Osteoblast (primary cell): ENCODE measurements at places on chromosomes 3 and 15. TPM values are rescaled to one million over a fixed set of nuclear protein-coding genes. Genes with fewer than 3 reads are reported as not detected.
A peak's percentile ranks its signal among the peaks of the same experiment; 100 is the strongest.

DNA sequence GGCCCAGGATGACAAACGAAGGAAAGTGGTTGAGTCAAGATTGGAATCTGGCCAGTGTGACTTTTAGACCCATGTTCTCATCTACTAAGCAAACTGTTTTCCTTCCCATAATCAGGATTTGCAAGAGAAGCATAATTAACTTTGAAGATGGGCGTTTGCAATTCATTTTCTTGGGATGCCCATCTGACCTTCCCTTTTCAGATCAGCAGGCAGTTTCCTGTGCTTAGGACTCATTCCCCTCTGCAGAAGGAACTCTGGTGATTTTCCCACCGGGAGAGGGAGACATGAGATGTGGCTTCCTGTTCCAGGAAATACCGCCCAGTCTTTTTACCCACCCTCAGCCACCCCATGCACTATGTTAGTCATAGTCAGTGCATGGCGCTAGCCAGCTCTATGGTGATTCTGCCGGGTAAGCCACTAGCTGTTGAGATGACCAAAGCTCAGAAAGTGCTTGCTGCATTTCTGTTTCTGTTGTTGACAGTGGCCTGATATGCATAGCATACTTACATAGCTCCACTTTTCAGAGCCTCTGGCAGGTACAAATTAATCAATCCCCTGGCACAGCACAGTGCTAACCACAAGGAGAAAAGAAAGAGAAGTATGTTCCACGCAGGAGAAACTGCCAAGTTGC is 129.4 kb downstream of the VGLL4 start:
- H3K27me3 ChIP-seq, result no peaks in the 10 kb centered on the region
- H3K36me3 ChIP-seq, result peaks cover 2% of the 10 kb centered on the region
- peak; percentile 98 for DNase-seq
- H3K27ac ChIP-seq, result peak overlapping the region; percentile 57
- peak overlapping the region; percentile 10 for H3K4me3 ChIP-seq
- H3K4me1 ChIP-seq, result peaks cover 31% of the 10 kb centered on the region

Gene SI
- total RNA-seq, result not detected in 2 replicates

DNA sequence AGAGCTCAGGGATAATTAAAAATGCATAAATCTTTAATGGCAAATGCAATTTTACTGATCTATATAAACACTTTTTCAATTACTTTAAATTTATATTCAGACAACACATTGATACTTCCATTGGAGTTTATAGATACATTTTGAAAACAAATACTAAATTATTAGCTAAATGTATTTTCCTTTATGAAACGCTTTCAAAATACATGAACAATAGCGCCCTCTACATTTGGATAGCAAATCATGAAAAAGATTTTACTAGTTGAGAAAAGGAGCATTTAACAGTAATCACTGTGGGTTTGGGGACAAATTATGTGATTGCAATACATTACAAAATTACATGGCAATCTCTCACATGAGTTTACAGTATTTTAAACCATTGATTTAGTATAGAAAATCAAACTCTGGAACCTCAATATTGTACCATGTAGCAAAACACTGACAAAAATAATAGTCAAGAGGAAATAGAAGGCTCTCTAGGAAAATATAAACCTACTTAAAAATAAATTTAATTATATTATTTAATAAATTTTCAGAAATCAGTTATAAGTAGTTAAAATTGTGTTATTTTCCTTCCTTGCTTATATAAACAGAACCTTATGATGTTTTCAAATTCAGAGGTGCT is 207.9 kb downstream of the ZIC1 start:
- no peak overlapping the region for H3K27ac ChIP-seq
- H3K4me1 ChIP-seq, result peaks cover 3% of the 10 kb centered on the region
- no peaks in the 10 kb centered on the region for H3K36me3 ChIP-seq
- DNase-seq, result no peak
- H3K4me3 ChIP-seq, result no peak overlapping the region

- no peak overlapping the region for H3K4me3 ChIP-seq
- no peaks in the 10 kb centered on the region for H3K27me3 ChIP-seq
- H3K27ac ChIP-seq, result no peak overlapping the region
Observed at GRCh38 chr3:2851361-2851760, 258.8 kb downstream of the IL5RA start.

DNA sequence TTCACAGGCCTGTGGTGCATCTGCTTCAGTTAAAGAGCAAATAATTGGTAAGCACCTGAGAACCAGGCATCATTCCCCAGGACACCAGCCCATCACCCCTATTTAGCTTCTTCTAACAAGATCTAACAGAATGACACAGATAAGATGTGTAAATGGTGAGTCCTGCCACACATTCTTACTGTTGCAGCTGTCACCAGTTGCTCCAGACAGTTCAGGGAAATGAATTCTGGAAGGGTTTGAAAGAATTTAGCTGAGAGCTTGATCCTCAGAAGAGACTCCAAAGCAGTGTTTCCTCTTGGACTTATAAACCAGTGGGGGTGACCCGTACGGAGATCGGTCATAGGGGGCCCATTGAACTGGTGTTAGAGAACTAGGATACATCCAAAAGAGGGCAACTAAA is 238.0 kb downstream of the MEX3B start:
- H3K27ac ChIP-seq, result no peak overlapping the region
- H3K4me3 ChIP-seq, result no peak overlapping the region
- H3K36me3 ChIP-seq, result no peaks in the 10 kb centered on the region
- DNase-seq, result no peak

GRCh38 chr3:33313331-33313730 is 36.1 kb downstream of the FBXL2 start:
- H3K4me1 ChIP-seq, result peaks cover 14% of the 10 kb centered on the region
- H3K36me3 ChIP-seq, result no peaks in the 10 kb centered on the region
- no peak overlapping the region for H3K4me3 ChIP-seq
- H3K27ac ChIP-seq, result no peak overlapping the region
- no peaks in the 10 kb centered on the region for H3K27me3 ChIP-seq

- peaks cover 69% of the 10 kb centered on the region for H3K27me3 ChIP-seq
- DNase-seq, result no peak
- H3K36me3 ChIP-seq, result no peaks in the 10 kb centered on the region
- H3K4me1 ChIP-seq, result no peaks in the 10 kb centered on the region
Observed at GRCh38 chr3:124201786-124202185, 209.9 kb upstream of the ROPN1 start.

Gene MEX3B
- total RNA-seq, result 11.2 and 15.2 TPM in 2 replicates

DNA sequence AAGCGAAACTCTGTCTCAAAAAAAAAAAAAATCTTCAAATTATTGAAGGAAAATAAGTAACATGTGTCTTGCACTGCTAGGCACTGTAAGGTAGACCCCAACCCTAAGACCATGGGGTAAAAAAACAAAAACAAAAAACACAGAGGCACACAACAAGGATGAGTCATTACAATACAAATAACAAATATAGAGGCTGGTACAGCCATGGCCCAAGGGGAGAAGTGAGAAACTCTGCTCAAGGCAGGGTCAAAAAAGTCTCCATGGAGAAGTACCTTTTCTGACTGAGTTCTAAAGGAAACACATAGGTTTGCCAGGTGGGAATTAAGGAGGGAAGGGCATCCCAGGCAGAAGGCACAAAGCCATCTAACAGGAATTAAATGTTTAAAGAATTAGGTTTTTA is 54.5 kb downstream of the TOP2B start:
- H3K36me3 ChIP-seq, result peaks cover 66% of the 10 kb centered on the region
- no peak for DNase-seq
- no peak overlapping the region for H3K4me3 ChIP-seq
- no peaks in the 10 kb centered on the region for H3K27me3 ChIP-seq
- H3K27ac ChIP-seq, result no peak overlapping the region
- H3K4me1 ChIP-seq, result peaks cover 4% of the 10 kb centered on the region

DNA sequence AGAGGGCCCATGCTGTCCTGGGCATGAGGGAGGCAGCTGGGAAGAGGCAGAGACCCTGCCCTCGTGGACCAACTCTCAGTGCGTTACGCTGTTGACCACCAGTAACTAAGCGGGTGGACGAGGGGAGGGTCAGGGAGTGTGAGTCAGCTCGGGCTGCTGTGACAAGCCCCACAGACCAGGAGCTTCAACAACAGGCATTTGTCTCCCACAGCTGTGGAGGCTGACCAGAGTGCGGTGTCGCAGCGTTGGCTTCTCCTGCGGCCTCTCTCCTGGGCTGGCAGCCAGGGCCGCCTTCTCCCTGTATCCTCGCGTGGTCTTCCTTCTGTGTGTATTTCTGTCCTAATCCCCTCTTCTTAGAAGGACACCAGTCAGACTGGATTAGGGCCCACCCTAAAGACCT is 13.0 kb downstream of the EFCC1 start:
- no peak overlapping the region for H3K4me3 ChIP-seq
- DNase-seq, result peak; percentile 47
- H3K27me3 ChIP-seq, result peaks cover 3% of the 10 kb centered on the region

- no peaks in the 10 kb centered on the region for H3K4me1 ChIP-seq
- H3K36me3 ChIP-seq, result no peaks in the 10 kb centered on the region
- DNase-seq, result peak; percentile 41
- H3K27ac ChIP-seq, result no peak overlapping the region
- H3K4me3 ChIP-seq, result no peak overlapping the region
Observed at GRCh38 chr3:6994081-6994668, 133.3 kb downstream of the GRM7 start.

DNA sequence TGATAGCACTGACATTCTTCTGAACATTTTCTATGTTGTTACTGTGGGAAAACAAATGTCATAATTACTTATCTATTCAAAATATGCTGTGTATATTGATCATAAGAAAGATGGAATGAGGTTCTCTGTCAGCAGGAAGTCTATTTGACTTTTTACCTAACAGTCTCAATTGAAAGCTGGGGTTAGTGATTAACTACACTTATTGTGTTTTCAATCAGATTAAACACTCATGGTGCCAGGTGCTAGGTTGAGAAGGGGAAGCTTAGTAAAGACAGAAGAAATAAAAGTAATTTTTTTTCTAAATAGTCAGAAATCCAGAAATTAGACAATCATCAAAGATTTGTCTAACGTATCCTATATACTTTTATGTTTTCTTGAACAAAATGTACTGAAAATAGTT is 281.0 kb upstream of the NR2E3 start:
- H3K4me3 ChIP-seq, result no peak overlapping the region
- H3K27ac ChIP-seq, result no peak overlapping the region
- H3K27me3 ChIP-seq, result peaks cover 11% of the 10 kb centered on the region
- H3K4me1 ChIP-seq, result no peaks in the 10 kb centered on the region
- H3K36me3 ChIP-seq, result no peaks in the 10 kb centered on the region

DNA sequence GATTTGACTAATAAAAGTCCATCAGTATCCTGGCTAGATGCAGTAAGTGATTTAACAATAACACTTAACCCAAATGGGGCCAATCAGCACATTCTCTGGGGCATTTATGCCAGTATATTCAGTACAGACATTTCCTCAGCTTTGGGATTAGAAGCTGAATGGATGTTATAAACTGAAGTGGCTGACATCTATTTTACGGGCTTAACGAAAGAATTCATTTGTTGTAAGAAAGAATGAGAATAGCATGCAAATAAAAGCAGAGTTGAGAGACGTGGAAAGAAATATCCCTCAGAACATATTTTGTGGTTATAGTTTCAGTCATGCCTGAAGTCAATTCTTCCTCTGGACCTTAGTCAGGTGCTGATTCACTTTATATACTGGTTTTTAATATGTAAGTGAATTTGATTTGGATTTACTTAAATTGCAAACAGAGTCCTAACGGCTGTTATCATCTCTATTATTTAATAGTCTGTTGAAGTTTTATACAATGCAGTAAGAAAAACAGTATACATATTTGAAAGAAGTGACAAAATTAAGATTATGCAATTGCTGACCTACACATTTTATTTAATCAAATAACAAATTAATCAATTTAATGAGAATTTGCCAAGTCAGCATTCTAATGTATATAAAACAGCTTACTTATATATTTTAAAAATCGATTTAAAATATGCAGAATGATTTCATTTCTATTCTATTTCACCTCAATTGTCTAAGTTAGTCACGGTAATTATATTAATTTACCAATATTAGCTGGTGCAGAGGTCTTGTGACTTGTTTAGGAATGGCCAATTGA is 513.9 kb upstream of the CADM2 start:
- no peak overlapping the region for H3K27ac ChIP-seq
- H3K36me3 ChIP-seq, result no peaks in the 10 kb centered on the region
- H3K4me3 ChIP-seq, result no peak overlapping the region
- no peaks in the 10 kb centered on the region for H3K27me3 ChIP-seq
- H3K4me1 ChIP-seq, result no peaks in the 10 kb centered on the region

Gene ANKRD63
- total RNA-seq, result not detected in 2 replicates

DNA sequence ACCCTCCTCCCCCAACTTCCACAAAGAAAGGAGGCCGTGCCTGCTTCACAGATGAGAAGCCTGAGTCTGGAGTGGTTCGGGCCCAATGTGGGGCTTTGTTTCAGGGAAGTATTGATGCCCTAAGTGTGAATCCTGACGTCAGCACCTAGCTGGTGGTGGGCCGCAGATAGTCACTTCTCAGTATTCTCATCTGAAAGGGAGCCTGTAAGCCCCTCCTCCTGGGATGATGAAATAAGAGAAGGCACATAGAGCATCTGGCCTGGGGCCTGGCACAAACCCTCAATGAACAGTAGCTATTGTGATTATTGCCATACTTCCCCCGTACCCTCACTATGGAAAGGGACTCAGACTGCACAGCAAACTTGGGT is 24.8 kb downstream of the LINGO1 start:
- H3K27ac ChIP-seq, result peak overlapping the region; percentile 73
- no peak overlapping the region for H3K4me3 ChIP-seq
- no peaks in the 10 kb centered on the region for H3K36me3 ChIP-seq

Gene ERICH6
- total RNA-seq, result under 0.01 and 0.29 TPM in 2 replicates

DNA sequence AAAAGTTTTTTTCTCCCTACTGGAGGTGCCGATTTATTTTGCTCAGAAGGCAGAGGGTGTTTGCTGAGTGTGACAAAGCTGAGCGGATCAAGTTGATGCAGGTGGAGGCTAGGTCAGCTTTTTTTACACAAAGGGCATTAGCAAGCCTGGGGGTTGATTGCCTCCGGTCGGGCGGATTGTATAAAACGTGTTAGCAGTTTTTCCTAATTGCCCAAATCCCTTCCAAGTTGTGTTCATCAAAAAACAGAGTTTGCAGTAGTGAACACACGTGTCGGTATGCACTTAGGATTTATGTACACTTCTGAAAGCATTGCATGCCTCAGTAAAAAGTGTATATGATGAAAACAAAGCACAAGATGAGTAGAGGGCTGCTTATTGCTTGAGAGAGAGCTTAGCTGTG is 2.6 kb downstream of the GPR160 start:
- peak; percentile 44 for DNase-seq
- H3K27me3 ChIP-seq, result peaks cover 52% of the 10 kb centered on the region
- H3K4me1 ChIP-seq, result peaks cover 4% of the 10 kb centered on the region
- H3K27ac ChIP-seq, result no peak overlapping the region
- H3K4me3 ChIP-seq, result no peak overlapping the region

DNA sequence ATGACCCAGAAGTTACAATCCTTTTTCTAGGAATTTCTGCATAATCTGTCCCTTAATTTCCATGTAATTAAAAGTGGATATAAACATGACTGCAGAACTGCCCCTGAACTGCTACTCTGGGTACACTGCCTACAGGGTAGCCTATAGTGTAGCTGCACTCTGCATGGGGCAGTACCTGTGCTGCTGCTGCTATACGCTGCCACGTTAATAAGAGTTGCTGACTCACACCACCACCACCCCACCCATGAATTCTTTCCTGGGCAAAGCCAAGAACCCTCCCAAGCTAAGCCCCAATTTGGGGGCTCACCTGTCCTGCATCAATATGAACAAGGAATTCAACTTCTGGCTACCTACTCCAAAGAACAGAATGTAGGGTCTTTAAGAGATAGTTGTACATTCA is 13.9 kb downstream of the HDGFL3 start:
- no peaks in the 10 kb centered on the region for H3K27me3 ChIP-seq
- no peak overlapping the region for H3K27ac ChIP-seq
- no peaks in the 10 kb centered on the region for H3K4me1 ChIP-seq
- no peak for DNase-seq
